ENCODE measurements at places on chromosomes 5 and 9.

GRCh38 chr5:111120911-111121310, 28.8 kb downstream of the WDR36 start:
- no peak for DNase-seq

GRCh38 chr9:108184941-108185340, 670.8 kb downstream of the ACTL7B start:
- no peak for DNase-seq

- DNase-seq: no peak
These were observed 18.0 kb upstream of the CAPSL start for GRCh38 chr5:35956429-35956828.

DNA sequence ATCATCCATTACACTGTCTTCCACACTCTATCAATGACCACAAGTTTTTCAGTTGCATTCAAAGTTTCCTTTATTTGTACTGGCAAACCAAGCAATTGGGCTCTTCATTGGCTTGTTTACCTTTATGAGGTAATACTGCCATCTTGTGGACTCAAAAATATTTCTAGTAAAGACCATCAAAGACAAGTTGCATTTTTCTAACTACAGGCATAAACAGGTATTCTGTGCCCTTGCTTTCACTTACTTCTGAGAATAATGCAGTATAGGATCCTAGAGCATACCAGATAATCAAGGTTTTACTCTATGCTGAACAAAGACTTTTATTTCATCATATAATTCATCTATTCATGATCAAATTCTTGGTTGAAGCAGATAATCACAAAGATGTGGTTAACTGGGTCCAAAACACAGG, 173.7 kb upstream of the POU5F2 start:
- DNase-seq: peak; percentile 54

- DNase-seq: no peak
These were observed 5.8 kb downstream of the TLX3 start for GRCh38 chr5:171314728-171315385.

- no peak for DNase-seq
These were observed 7.3 kb downstream of the PRRX2 start for GRCh38 chr9:129672702-129673101.

DNA sequence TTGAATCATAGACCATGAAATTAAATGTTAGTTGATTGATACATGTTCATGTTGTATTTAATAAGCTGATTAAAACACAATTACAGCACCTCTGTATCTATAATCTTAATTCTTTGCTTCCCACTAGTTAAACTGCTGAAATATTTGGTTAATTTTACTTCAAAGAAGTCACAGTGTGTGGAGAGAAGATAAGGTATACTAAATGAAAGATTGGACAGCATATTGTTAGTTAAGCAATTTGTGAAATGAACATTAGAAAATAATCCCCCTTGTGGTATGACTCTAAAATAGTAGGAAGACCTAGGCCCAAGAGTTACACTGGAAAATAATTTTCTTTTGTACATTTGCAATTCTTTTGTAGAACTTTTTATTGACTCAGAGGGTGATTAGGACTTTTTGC, 30.3 kb downstream of the MAN2A1 start:
- no peak for DNase-seq

DNA sequence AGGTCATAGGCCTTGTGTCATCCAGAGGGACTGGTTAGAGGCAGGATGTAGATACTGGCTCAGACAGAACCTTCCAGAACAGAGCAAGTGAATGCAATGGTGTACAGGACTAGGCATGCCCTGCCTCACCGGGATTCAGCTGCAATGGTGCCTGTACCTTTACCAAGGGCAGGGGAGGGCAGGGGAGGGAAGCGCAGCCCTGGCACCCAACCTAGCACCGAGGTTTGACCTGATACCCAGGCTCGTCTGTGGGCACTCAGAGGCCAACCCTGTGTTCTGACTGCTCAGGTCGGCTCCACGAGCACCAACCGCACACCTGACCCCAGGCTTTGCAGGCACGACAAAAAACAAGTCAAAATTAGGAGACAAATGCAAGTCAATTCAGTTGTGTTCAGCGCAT, 47.3 kb upstream of the GFPT2 start:
- no peak for DNase-seq

DNA sequence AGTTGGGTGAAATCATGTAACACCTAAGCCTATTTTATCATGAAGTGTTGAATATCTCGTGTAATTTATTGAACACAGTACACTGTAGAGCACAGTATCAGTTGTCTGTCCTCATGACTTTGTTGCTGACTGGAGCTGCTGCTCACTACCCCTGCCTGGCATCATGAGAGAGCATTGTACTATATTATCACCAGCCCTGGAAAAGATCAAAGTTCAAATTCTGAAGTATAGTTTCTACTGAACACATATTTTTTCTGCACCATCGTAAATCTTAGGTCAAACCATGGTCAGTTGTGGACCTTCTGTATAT, 169.3 kb upstream of the RAI14 start:
- DNase-seq: no peak

DNA sequence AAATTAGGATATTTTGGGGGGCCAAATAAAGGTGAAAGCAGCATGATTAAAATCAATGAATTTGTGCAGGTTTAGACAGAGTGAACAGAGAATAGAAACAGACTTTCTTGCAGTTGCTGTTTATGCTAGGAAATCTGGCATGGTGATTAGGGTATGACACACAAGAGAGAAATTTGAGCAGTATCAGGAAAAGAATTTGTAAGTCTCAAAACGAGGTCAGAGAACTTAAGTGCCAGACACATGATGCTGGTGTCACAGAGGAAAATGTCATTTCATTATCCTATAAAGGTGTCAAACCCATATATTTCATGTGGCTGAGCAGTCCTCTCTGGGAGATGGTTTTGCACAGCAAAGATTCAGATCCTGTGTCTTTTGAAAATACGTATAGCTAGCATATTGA, 15.7 kb downstream of the LVRN start:
- no peak for DNase-seq

GRCh38 chr5:177094224-177095087, 7.7 kb downstream of the FGFR4 start:
- DNase-seq: no peak

DNA sequence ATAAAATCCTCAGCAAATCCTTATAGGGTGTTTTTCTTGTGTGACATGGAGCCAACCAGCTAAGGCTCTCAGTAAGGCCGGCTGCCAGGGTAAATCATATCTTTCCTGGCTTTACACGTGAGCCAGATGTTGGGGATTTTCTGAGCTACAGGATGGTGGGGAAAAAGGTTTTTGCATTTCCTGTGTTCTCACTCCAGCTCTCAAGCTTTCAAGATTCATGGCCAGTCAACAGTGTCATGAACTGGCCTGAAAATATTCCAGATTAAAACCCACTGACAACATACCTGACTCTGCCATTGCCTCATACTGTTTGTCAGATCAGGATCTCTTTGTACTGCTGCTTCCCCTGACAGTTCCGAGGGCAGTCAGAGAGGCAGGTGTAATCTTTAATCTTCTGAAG, 306.9 kb downstream of the GLIS3 start:
- DNase-seq: no peak

- no peak for DNase-seq
These were observed 49.8 kb upstream of the PHYKPL start for GRCh38 chr5:178282391-178282790.

GRCh38 chr9:137034039-137034708, 2.3 kb upstream of the FUT7 start:
- no peak for DNase-seq

DNA sequence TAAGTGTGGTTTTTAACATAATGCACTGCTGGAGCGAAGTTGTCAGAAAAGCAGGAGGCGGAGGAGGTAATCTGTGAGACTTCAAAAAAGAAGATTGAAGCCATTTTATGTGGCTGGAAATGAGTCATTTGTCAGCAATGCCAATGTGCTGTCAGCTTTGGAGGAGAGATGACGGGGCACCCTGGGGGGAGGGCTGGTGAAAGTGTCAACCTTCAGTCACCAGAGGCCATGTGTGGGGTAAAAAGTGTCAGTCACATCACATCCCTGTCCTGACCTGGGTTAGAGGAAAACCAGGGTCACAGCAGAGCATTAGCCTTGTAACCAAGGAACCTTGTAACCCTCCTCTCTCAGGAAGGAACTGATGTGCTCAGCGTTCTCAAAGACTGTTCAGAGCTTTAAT, 59.1 kb downstream of the TLR4 start:
- DNase-seq: no peak

DNA sequence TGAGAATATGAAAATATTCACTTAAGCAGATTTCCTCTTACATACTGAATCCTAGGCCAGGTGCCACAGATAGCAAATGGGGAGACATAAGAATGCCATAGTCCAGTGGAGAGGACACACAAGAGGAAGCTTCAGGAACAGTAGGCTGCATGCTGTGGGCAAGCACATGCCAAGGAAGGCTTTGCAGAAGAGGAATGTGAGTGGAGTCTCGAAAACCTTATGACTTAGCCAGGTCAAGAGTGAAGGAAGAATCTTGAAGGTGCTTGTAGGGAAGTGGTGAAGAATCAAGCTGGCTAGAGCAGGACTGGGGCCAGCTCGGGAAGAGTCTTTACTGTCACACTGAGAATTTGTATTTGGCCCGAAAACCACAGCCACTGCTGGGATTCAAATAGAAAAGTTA, 20.4 kb downstream of the RPS23 start:
- no peak for DNase-seq

GRCh38 chr5:96628406-96628805, 33.8 kb upstream of the CAST start:
- DNase-seq: no peak

GRCh38 chr9:93226819-93227218, 42.9 kb downstream of the WNK2 start:
- no peak for DNase-seq

DNA sequence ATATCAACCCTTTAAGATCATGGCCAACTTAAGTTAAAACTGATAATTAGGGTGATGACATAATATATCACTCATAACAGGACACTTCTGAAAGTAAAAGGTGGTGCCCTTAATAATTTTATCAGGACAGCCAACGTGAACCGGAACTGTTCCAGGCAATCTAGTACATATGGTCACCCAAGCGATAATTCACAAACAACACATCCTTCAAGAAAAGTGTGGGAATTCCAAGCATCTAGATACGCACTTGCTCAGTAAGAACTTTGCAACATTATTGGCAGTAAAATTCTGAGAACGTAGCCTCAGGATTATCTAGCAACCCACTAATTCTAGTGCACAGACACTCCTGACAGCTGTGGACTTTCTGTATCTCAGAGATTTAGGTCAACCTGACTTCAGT, 85.7 kb downstream of the ALDH7A1 start:
- DNase-seq: no peak

GRCh38 chr5:5470933-5471332, 48.5 kb downstream of the ICE1 start:
- DNase-seq: no peak

- DNase-seq: no peak
These were observed 31.7 kb downstream of the SLC35A4 start for GRCh38 chr5:140596321-140596741.

DNA sequence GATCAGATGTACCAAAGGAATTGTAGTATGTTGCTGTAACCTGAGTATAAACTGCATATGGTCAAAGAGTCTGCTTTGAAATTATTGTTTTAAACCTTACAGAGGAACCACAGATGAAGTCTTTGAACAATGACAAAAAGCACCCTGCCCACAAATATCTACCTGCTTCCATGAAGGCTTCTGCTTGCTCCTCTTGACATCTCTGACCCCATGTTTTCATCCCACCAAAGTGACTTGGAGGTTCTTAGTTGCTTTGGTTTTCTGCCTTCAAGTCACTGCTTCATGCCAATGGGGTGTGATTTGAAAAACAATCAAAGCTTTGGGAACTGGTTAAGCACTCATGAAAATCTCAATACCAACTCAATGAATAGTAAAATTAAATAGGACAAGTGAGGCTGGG, 194.6 kb upstream of the ACTBL2 start:
- no peak for DNase-seq

GRCh38 chr5:126482591-126482990, 59.4 kb downstream of the GRAMD2B start:
- DNase-seq: no peak

- peak; percentile 63 for DNase-seq
These were observed 49.9 kb upstream of the GPR151 start for GRCh38 chr5:146565764-146566367.

DNA sequence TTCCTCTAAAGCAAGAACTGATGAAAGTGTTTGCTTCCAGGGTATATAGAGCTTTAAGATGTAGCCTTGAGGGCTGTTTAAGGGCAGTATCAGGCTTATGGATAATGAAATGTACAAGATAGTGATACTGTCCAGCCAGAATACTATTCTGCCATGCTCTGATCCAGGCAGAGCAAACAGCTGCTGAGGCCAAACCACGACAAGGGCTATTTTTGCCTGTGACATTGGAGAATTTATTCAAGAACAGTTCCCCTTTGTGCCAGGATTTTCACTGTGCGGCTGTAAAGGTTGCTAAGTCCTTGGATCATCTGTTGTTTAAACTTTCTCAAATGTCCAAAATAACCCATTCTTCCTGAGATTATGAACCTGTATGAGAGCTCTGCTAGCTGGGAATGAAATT, 70.4 kb downstream of the OTP start:
- DNase-seq: no peak

- no peak for DNase-seq
These were observed 152.3 kb downstream of the TSSK1B start for GRCh38 chr5:113282472-113282871.

DNA sequence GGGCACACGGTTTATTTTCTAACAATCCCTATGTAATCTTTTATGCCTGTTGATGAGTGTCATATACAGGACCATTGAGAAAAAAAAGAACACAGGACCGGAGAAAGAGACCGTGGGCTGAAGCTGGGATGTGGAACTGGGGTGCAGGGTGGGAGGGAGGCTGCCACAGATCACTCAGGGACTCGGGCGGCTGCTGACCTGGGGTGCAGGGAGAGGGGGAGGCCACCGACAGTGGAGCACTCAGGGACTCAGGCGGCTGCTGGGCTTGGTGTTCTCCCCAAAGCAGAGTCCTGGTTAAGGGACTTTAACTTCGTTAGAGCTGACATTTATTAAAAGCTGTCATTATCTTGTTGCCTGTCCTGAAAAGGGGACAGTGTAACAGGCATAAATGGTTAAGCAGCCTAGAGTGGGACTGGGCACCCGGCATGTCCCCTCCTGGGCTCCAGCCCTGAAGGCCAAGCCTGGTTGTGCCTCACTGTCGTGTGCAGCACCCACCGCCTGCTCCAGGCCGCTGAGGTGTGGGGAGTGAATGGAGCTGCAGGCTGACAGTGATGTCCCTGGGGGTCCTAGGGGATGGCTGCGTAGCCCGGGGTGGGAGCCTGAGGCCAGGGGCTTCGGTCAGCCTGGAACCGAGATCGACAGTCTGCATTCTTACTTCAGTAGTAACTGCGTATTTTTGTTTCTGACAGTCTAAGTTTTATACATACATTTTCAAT, 14.0 kb downstream of the NDUFS6 start:
- DNase-seq: no peak

DNA sequence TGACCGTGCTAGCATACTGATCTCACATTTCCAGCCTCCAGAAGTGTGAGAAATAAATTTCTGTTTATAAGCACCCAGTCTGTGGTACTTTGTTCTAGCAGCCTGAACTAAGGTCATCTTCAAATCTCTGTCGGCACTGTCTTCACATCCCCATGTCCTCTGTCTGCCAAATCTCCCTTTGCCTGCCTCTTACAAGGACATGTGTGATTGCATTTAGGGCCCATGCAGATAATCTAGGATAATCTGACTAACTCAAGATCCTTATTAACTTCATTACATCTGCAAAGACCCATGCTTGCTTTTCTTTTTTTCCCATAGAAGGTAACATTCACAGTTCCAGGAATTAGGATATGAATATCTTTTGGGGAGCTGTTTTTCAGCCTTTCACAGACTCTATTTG, 132.7 kb downstream of the AOPEP start:
- DNase-seq: no peak
